ENCODE measurements at places on chromosomes 1 and 21. TPM values are rescaled to one million over a fixed set of nuclear protein-coding genes. Genes with fewer than 3 reads are reported as not detected.

GRCh38 chr1:203405703-203406438 is 54.9 kb upstream of the FMOD start:
- DNase-seq, result no peak

GRCh38 chr1:17155257-17155920 is 36.1 kb upstream of the PADI2 start:
- no peak for DNase-seq

DNA sequence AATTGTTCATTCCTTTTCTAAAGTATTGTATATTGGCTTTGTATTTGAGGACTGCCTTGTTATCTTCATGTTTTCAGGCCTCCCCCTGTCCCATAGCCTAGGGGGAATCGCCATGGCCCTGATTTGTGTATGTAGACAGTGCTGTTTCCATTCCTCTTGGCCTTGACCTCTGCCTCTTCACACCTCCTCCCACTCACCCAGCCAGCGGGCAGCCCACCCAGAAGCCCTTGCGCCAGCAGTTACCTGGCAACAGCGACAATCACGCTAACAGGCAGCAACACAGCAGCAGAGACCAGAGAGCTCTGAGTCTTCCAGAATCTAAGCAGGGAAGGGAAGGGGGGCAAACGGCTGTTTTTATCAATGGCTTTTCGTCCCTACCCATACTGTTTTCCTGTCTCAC is 50.0 kb upstream of the NPL start:
- DNase-seq, result no peak

DNA sequence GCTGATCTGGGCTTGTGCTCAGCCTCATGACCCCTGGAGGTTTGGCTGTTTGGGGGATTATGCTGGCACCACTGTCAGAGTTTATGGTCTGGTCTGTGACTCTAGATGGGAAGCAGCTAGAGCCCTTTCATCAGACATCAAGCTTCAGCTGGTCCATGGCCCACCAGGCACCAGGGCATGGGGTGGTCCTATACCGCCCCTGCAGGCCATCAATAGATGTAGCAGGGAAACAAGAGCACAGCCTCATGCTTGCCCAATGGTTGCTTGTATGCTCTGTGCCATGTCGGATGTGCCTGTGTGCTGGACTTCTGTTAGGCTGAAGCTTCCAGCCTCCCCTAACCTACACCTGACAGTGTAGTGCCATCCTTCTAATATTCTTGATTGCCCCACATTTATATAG is 71.1 kb upstream of the CD34 start:
- DNase-seq, result no peak

GRCh38 chr21:32599526-32599925 is 12.7 kb downstream of the CFAP298 start:
- no peak for DNase-seq

DNA sequence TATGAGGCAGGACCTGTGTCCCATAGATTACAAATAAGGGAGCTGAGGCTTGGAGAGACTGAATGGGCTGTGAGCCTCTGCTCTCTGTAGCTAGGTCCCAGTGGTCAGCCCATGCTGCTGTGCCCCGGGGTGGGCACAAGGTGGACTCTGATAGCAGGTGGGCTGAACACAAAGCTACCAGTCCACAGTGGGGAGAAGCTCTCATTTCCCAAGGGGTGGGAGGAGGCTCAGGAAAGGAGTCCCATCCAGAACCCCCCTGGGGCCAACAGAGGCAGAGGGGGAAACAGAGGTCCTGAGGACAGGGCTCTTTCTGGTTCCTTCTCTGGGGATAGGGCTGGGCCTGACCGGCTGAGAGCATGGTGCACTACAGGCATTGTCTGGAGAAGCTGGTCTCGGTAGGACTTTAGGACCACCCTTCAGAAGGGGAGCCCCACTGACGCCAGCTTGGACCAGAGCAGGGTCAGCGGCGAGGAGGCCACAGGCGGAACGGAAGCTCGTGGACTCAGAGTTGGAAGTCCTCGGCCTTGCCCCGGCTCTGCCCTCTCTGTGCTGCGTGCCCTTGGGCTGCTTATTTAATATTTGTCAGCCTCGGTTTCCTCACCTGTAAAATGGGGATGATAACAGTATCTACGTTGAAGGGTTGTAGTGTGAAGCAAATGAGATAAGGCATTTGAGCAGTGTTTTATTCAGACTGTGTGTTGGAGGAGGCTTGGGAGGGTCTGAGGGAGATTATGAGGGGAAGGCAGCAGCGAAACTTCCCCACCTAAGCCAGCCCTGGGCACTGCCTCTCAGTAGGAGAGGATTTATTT is 26.6 kb downstream of the SDE2 start:
- no peak for DNase-seq

DNA sequence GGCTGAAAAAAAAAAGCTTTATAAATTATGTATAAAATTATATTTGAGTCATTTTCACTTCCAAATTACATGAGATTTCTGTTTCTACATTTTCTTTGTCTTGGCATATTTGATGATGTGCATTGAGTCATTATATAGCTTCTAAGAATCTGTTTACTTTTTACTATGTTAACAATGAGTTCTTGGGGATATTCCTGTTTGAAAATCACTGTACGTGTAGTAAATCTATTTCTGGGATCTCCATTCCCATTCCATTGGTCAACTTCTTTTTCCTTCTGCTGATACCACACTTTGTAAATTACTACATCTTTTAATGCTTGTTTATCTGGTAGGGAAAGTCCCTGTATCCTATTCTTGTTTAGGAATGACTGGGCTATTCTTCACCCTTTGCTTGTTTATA is 43.6 kb downstream of the TNFRSF9 start:
- no peak for DNase-seq

DNA sequence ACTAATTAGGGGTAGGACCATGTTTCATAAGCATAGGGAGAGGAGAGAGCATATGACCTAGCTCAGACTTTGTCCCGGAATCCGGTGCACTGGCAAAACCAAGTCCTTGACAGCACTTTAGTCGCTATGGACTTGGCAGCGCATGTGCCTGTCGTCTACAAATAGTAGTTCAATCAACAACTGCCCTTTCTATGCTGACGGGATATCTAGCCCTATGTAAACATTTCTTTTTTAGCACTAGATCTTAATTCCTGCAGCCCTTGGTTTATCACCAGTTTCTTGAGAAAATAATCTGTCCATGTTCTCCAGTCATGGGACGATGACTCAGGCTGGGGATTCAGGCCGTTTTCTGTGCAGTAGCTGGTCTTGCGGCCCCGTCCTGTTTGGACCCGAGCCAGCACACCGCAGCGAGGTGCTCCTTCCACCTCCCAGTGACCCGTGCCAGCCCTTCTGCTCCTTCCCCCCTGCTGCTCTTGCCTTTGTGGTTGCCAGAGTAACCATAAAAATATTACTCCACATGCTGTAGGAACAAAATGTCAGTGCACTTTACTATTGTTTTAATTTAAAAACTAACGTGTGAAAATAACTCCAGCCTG is 8.6 kb upstream of the MT1HL1 start:
- peak; percentile 92 for DNase-seq

DNA sequence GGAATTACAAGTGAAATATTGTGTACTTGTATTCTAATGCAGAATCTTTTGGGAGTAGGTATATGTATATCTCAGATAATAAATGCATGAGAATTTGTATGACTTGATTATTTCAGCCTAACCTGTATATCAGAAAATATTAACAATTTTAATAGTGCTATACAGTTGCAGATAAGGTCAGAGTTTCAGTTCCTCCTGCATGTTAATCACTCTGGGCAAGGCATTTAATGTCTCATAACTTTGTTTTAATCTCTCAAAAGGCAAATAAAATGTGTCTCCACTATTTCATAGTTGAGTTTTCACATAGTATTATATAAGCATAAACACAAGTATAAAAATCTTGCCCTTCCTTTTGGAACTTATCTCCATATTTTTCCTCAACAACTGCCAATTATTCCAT is 352.5 kb downstream of the KCNT2 start:
- no peak for DNase-seq

DNA sequence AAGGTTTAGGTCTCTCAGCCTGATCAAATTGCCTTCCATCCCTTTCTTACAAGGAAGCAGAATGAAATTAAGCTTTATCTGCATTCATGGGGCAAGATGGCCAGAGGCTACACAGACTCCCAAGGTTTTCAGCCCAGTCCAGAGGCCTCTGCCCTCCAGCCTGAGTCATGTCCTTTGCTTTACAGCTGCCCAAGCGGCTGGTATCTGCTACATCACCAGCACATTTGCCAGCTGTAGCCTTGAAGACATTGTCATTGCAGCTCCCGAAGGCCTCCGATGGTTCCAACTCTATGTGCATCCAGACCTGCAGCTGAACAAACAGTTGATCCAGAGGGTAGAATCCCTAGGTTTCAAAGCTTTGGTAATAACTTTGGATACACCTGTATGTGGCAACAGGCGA is 16.0 kb downstream of the HAO2 start:
- no peak for DNase-seq

DNA sequence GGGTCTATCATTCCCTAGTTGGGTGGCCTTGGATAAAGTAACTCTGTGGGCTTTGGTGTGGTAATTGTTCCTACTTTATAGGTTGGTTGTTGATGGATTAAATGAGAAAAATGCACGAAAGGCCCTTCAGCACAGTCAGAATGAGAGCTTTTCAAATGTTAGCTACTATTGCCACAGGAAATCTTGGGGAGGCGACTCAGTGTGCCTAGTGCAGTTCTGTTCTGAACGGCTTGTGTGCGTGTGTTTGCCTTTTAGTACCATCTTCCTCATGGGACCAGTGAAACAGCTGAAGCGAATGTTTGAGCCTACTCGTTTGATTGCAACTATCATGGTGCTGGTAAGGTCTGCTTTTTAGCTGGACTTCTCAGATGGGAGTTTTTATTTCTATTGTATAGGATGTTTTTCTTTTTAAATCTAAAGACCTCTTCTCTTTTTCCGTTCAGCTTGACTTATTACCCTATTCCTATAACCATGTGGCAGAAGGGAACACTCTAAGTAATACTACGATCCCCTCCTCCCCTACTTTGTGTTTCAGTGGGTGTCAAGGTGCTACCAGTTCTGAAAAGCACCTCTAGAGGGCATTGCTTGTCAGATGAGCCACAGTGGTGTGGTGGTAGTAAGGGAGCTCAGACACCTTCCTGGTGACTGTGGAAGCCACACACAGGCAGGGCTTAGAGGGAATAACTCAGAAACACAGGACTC is 9.2 kb downstream of the SFT2D2 start:
- DNase-seq, result no peak

DNA sequence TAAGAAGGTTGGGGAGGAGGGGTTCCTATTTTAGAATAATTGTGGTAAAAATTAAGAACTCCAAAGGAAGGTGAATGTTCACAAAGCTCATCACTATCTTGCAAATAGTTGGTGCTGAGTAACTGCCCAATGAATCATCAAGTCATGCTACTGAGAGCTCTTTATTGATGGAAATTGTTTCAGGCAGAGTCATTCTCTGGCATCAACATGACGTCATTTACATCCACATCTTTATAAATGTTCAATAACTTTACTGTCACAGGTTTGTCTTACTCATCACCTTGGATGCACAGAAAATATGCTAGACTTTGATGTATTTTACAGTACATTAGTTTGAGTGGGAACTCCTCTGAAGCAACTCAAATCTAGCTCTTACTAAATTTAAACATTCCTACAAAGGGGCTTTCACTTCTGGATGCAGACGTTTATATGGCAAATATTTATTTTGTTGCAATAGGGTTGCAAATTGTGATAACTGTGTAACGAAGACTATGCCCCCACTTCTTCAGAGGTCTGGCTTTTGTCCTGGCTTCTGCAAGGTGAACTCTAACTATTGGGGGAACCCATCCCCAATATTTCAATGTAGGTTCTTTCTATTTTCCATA is 273.7 kb upstream of the AJAP1 start:
- DNase-seq, result no peak

GRCh38 chr1:47866601-47867437 is 130.4 kb downstream of the TRABD2B start:
- no peak for DNase-seq

GRCh38 chr1:174324939-174325338 is 122.8 kb upstream of the GPR52 start:
- no peak for DNase-seq

DNA sequence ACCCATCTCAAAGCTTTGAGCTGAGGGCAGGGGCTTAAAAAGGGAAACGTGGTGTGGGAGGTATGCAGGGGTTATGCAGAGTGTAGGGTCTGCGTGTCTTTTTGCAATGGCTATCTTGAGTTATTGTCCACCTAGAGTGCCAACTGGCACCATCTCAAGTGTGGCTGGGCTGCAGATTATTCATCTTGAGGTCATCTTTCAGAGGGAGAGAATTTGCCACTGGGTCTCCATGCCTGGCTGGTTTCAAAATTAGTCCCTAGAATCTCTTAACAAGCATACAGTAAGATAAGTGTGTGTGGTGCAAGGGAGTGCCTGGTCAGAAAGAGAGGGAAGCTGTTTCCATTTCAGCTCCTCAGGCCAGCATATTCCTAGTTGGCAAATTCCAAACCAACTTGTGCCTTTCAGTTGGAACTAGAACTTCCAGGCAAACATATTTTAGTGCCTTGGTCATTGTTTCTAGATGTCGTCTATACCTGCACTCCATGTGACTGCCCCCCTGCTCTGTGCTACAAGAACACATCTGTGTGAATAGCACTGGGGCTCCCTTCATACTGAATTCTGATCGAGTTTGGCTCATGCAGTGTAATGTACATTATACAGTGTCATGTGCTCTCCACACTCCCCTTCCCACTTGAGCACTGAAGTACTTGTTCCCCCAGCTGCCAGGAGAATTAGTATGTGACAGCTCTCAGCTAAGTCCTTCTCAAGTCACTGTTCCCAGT is 5.0 kb upstream of the OR2T8 start:
- no peak for DNase-seq

DNA sequence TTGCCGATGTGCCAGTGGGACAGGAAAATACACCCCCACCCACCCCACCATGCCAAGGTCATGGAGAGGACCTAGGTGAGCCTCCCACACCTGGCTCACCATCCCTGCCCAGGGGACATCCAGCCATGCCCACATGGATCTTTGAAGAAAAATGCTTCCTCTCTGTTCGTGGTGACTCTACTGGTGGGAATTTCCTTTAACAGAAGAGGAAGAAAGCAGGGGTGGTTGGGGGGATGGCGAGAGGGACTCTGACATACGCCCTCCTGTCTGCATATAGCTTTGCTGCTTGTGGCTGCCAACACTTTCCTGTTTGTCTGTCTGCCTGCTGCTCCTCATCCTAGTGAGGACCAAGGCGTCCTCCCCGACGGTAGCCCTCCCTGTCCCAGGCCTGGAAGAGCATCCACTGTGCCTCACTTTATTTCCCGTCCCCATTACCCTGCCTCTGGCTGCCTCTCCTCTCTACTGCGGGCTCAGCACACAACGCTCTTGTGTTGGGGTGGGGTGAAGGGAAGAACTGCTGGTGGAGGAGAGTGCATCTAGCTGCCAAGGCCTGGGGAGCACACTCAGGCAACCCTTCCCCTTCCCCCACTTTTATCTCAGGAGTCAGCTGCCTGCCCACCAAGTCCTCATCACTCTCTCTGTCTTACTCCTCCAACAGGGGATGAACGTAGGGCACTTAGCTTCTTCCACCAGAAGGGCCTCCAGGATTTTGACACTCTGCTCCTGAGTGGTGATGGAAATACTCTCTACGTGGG is 2.5 kb downstream of the SEMA4A start:
- DNase-seq, result no peak

- DNase-seq, result no peak
These were observed 67.2 kb upstream of the SCAF4 start for GRCh38 chr21:31798842-31799704.

Gene F11R
- 8.9 TPM for total RNA-seq

Gene OR2T29
- not detected for total RNA-seq

All from cerebellum (tissue), 4 donors.